HT1080 (cell line): ENCODE measurements at places on chromosomes 6 and 20. TPM values are rescaled to one million over a fixed set of nuclear protein-coding genes. Genes with fewer than 3 reads are reported as not detected.

The CDS2 gene
- 14.4 and 23.4 TPM in 2 replicates for total RNA-seq

The HRH3 gene
- total RNA-seq, result not detected in 2 replicates

The TRIM31 gene
- 0.03 TPM in 1 of 2 replicates, not detected in the other for total RNA-seq

The ZFP57 gene
- not detected in 2 replicates for total RNA-seq

The TRIM40 gene
- total RNA-seq, result not detected in 2 replicates

The ITPA gene
- total RNA-seq, result 120 and 144 TPM in 2 replicates

The ZNF341 gene
- total RNA-seq, result 2.4 and 3.2 TPM in 2 replicates

The COL9A3 gene
- total RNA-seq, result 0.08 and 0.84 TPM in 2 replicates

DNA sequence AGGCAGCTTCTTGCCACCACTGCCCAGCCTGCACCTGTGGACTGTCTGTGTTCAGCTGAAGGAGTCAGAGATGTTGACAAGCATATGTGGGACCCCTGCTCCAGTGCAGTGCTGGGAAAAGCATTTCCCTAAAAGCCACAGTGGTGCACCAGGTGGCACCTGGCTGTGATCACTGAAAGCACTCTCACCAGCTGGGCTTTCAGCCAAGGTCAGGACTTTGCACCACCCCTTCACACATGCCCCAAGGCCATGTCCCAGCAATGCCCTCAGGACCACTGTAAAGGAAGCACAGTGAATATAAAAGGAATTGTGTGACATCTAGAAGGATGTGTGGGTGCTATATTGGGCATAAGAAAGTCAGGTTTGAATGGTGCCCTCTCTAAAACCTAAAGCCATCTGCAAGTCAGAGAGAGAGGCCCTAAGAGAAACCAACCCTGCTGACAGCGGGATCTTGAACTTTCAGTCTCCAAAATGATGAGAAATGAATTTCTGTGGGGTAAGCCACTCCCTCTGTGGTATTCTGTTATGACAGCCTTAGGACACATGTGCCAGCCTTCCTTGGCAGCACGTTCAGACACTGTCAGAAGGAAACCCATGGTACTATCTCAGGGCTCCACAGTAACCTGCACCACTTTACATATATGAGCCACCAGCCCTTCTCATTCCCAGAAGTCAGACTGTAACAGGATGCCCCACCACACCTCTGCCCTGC, 30.7 kb downstream of the CBLN4 start:
- DNase-seq, result no peak

GRCh38 chr6:137866200-137866913, 702 bp upstream of the TNFAIP3 start:
- peak; percentile 54 for DNase-seq

DNA sequence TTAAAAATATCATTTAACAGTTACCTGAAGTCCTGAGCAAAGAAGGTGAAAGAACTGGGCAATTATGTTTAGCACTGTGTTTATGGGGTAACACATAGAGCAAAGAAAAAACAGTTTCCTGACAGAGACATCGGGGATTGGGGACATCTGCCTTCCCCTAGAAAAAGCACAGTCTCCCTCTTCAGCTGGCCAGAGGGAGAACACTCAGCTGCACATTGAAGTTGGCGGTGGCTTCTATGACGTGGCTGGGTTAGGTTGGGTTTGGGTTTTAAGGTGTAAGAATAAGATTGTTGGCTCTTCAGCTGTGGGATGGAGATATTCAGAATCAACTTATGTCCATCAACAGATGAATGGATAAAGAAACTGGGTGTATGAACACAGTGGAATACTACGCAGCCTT, 124.0 kb upstream of the DTNBP1 start:
- no peak for DNase-seq

- DNase-seq, result no peak
Measured at GRCh38 chr6:93419304-93420162, at the start of gene EPHA7. Gene EPHA7 (minus strand): TSS chr6:93419559. CDS start chr6:93419341, 218 bp downstream.

DNA sequence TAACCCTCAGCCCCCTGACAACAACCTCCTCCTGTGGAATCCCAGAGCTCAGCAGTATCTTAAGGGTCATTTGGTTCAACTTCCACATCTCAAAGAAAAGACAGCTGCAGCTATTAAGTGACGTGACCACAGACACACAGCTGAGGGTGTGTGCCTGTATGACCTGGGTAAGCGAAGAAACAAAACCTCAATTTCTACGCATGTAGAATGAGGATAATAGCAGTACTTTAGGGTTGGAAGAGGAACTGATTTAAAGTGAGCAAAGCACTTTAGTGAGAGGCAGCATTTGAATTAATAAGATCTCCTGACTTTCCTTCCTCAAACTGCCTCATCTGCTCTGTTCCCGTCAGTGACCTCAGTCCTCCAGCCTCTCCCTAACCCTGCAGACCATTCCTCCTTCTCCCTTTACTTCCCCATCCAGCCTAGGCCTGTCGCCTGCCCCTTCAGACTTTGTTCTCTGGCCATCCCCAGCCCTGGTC, 6.8 kb upstream of the ARMC2 start:
- no peak for DNase-seq

- no peak for DNase-seq
Measured at GRCh38 chr20:17463711-17464110, 67.5 kb downstream of the BFSP1 start.

- DNase-seq, result no peak
Measured at GRCh38 chr20:56605261-56605996, 23.7 kb upstream of the TFAP2C start.

DNA sequence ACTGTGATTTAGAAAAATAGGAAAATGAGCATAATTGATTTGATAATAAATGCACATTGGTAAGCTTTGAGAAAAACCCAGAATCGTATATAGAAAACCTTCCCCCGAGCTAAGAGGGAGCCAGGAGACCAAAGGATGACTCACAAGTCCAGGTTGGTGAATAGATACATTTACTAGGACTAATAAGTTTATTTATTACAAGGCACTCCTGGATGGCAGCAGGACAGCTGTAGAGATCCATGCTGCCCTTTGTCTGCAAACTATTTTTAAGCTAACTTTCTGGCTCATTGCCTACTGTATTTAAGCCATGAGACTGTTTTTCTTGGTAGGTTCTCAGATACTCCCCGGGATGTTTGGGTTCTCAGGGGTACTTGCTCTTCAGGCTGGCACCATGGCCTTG, 13.4 kb downstream of the CASP8AP2 start:
- DNase-seq, result no peak

DNA sequence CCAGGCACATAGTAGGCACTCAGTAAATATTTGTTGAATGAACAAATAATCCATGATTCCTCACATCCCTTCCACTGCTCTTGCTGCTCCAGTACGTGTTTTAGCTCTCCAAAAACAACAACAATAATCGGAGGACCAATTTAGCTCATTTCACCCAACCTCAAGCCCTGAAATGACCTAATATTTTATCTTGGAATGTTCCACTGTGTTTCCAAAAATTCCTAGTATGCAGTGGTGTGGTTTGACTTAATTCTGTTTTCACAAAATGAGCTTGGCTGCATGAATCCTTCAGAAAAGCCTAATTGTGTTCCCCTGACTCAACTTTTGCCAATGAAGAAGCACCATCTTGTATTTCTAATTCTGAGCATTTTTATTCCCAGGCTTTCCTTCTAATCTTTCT, 168.0 kb upstream of the PHACTR1 start:
- no peak for DNase-seq

- DNase-seq, result no peak
Measured at GRCh38 chr6:118825661-118826060, 68.3 kb upstream of the ASF1A start.

GRCh38 chr20:44650771-44651433, 597 bp downstream of the ADA start:
- DNase-seq, result no peak

- peak; percentile 41 for DNase-seq
Measured at GRCh38 chr20:49964964-49965780, 17.6 kb upstream of the SNAI1 start.

DNA sequence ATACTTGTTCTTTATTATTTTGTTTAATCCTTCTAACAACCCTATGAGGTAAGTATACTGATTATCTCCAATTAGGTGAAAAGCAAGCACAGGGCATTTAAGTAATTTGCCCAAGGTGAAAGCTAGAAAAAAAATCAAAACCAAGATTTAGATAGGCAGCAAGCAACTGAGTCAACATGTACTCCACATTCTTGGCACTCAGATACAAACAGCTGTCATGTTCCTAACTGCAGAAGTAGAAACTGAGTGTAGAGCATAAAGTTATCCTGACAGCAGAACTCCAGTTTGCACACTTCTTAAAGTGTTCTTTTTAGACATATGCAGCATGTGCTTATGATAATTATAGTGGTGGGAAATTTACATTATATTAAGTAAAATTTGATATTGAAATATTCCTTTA, 278.1 kb downstream of the MEI4 start:
- DNase-seq, result no peak

DNA sequence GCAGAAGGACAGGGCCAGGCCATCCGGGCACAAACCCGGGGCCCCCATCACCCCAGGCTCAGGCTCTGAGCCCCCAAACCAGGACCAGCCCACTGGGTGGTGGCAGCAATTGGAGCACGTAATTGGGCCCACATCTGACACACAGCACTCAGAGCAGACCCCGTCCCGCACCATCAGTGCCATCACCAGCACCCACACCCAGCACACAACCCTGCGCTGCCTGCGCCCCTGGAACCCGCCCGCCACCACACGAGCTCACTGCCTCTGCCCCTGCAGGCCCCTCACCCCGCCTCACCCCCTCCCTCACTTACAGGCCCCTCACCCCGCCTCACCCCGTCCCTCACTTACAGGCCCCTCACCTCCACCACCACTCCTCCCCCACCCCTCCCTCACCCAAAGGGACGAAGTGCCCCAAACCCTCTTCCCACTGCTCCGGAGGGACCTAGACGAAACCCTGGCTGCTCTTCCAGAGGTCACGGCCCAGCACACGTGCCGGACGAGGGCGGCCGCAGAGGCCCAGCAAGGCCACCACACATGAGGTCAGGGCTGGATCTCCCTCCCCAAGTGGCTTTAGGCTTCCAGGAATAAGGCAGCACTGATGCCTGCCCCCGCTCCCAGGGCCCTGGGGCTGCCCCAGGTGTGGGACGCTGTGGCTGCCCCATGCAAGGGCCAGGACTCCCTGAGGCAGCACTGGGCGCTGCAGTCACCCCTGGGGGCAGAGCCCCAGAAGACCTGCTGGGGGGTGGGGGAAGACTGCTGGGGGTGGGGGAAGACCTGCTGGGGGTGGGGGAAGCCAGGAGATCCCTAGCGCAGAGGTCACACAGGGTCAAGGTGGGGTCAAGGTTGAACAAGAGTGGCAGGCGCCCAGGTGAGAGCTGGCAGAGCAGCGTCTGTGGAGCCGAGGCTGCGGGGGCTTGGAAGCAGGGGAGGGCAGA, 22.4 kb downstream of the KCNQ2 start:
- no peak for DNase-seq

DNA sequence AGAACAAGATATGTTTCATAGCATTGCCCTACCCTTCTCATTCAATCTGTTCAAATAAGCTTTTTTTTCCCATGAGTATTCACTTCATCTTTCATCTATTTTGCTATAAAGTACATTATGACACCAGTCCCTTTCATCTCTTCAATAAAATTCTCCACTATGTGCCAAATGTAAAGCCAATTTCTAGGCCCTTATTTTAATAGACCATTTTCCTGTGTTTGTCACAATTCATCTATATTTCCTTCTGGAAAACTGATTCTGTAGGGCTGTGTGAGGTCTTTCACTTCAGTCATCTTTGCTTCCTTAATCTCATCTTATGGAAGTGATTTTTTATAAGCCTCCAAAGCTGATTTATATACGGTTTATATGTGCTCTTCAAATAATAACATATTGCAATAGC, 992.4 kb upstream of the EYS start:
- DNase-seq, result no peak

DNA sequence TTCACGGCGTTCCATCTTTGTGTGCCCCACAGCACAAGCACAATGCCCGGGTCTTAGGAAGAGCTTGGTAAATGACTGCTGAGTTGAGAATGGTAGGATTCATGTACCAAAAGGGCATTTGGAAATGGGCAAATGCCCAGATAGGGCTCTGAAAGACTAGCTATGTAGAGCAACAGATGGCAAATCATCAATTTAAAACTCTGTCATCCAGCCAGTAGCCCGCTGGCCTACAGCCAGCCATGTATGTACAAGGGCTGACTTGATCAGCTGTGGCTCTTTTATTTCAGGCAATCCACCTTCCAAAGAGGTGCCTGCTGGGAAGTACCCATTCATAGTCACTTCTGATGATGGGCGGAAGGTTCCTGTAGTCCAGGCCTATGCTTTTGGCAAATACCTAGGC, 35.1 kb downstream of the NT5E start:
- DNase-seq, result no peak

GRCh38 chr6:12208190-12208589, 82.0 kb upstream of the EDN1 start:
- DNase-seq, result peak; percentile 87

DNA sequence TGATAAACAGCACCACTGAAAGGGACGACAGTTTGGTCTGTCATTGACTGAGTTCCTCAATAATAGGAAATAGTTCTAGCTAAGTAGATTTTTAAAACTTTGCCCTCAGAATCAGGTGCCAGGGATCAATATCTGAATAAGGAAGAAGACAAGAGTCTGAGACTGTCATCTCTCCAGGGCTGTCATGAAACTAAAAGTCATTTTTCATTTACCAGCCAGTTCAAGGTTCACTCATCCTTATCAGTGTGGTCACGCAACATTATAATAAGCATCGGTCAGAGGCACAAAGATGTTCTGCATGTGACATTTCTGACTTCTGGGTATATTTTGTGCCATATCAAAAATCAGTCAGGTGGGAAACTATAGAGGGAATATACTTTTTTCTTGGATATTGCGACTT, 52.5 kb upstream of the E2F3 start:
- no peak for DNase-seq

- no peak for DNase-seq
Measured at GRCh38 chr20:3739054-3739925, 6.8 kb downstream of the HSPA12B start.

- DNase-seq, result no peak
Measured at GRCh38 chr20:20665606-20666332, 46.7 kb downstream of the RALGAPA2 start.

- no peak for DNase-seq
Measured at GRCh38 chr20:59104831-59105230, 58.8 kb upstream of the ZNF831 start.

DNA sequence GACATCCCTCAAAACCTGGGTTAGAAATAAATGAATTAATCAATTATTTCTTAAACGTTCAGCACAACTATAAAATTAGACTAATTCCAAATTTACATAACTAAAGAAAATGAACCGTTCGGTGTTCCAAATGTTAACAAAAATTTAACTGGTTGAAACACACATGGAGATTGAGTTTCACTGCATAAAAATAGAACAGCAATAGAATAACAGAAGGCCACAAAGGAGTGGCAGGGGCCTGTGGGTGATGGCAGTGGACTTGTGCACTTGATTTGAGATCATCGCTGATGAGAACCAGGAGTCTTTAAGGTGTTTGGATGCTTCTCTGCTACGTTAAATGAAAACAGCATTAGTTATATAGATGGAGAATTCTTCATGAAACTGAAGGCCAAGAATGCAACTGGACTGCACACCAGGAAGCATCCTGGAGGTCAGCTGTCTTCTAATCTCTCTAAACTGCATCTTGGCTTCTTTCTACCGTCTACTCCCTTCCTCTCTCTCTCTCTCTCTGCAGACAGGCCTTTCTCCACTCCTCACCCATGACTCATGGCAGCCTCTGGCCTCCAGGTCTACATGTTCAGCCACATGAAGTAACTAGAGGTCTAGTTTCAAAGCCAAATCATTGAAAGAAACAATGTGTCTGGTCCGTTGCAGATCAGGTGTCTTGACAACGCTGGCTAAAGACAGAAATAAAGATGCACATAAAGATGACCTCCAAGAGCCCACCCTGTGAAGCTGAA, 111.3 kb downstream of the SIM1 start:
- DNase-seq, result peak; percentile 52
